ENCODE measurements at places on chromosomes 12 and 14. TPM values are rescaled to one million over a fixed set of nuclear protein-coding genes. Genes with fewer than 3 reads are reported as not detected.

The FOS gene
- 649 TPM for total RNA-seq

The KRT85 gene
- not detected for total RNA-seq

The MANSC1 gene
- total RNA-seq = 33.3 TPM

DNA sequence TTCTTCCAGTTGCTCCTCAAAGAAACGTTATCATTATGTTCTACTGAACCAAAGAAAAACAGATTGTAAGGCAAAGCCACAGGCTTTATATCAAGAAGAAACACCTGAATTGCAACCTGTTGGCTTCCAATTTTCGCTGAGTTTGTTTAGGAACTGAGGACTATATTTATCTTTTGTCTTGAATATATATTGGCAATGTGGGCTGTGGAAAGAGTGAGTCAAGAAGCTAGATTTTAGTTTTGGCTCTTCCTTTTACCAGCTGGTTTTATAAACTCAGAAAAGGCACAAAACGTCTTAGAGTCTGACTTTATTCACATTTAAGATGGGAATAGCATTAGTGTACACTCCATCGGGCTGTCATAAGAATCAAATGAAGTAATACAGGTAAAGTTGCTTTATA is 10.4 kb upstream of the PTHLH start:
- no peak for DNase-seq

DNA sequence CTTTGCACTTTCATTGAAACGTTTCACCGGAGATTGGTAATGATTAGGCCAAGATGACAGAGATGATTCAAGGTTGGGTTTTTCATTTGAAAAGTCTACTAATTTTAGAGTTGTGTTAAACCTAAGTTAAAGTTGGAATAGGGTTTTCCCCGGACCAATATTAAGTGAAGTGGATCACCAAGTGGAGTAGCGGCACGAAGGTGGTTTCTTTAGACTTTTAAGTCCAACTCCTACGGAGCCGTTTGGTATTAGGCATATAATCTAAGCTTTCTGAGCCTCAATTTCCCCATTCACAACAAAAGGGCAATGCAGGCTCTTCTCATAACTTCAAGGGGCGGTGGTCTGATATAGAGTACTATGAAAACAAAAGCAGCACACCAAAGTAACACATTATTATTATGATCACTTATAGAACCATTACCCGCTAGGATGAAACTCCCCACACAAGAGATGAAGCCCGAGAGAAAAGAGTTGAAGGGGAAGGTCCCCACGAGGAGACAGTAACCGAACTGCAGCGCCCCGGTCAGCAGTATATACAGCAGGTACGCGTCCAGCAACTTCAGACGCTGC is 413 bp downstream of the DAD1 start:
- no peak for DNase-seq

DNA sequence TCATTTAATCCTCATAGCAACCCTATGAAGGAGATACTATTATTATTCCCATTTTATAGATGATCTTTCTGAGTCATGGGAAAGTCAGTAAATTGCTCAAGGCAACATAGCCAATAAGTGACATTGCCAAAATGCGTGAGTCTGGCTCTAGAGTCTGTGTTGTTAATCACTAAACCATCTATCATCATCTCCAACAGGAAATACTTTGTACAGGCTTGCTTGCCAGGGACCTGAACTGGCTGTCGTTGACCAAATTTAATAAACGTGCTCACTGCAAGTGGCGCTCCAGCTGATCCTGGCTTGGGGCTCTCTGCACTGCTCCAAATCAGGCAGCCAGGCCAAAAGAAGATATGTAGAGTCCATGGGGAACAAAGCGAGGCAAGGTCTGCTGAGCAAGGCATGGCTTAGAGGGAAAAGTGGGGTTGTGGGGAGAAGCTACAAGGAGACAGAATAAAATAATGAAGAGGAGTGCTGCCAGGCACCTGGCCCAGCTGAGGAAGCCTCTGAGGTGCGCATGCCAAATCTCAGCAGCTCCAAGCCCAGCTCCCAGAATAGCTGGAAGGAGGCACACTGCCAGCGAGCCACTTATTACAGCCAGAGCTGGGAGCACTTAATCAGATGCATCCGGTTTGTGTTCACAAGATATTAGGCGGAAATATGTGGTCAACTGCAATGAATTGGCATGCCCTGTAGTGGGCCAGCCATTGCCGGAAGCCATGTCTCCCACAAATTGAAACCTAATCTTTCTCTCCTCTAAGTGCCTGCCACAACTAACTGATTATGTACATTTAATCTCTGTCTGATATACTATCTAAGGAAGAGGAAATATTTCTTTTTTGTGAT is 43.3 kb upstream of the PTPRO start:
- DNase-seq = peak; percentile 81

DNA sequence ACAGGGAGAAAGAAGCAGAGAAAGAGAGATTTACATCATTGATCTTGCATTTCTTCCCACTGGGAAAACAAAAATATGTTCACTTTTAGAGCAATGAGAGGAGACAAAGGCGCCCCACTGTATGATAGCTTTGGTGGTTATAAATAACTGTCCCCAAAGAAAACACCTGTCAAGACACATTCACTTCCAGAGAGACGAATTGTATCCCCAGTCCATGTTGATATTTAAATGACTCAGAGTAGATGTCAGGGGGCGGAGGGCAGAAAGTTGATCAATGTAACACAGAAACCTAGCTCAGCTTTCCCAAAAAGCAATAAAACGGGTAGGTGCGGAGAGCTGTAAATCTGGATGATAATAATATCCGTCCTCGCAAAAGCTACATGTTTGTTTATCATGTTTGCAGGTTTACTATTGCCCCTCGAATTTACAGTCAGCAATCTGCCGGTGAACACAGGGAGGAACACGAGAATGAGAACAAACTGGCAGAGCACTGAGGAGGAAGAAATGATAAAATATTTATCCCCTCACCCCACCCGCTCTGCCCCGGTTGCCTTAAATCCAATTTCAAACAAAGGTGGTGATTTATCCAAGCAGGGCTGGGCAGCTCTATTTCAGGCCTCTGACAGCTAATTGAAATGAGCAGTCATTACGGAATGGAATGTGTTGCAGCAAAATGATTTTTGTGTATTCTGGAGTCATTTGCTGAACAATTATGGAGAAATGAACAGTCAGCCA is 84.4 kb downstream of the CMKLR1 start:
- DNase-seq = peak; percentile 13
